NCI-H226 (cell line): ENCODE measurements at places on chromosomes 7 and 10.

- no peak for DNase-seq
Observed at GRCh38 chr7:114722562-114722961, 199.3 kb upstream of the MDFIC start.

DNA sequence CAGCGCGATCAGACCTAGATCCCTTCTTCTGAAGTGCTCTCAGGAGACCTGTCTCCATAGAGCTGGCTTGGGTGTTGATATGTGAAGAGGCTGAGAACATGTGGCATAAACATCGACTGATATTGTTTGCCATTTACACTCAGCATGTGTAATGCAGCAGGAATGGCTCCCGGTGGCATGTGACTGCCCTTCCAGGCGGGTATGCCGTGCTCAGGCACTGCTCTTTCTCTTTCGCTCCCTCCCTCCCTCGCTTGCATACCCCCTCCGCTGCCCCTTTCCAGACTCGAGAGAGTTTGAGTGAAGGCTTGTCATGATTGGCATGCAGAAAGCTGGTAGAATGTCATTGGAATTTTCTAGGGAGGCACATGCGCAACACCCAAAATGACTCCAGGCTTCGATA lies 107.3 kb upstream of the PDCD4 start:
- DNase-seq, result no peak

DNA sequence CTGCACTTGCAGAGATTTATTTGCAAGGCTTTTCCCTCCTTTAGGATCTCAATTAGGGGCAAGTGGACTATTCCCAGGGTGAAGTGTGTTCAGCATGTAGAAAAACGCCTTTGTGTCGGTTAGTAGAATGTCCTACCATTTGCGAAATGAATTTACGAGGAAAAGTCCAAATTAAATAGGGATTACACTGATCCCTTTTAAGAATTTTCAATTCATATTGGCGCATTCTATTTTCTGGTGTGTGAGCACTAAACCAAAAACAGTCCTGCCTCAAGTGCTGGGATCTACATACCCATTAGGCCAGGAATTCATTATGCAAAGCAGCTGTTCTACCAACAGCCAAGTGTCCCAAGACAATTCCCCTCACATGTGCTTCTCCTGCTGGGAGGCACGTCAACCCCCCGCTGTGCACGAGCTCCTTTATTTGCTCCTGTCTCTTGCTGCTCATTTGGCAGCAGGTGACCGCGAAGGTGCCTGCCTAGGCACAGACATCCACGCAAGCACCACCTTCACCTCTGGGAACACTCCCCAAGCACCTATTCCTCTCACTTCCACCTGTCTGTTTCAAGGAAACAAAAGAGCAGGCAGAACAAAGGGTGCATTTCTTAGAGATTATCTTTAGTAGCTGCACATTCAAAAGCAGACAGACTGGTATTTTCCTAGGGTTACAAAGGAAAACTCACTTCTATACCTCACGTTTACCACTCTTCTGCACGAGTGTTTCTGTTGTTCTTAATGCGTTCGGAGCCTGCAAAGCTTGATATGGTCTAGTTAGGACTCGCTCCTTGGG lies 134.6 kb upstream of the FGFR2 start:
- DNase-seq, result no peak

DNA sequence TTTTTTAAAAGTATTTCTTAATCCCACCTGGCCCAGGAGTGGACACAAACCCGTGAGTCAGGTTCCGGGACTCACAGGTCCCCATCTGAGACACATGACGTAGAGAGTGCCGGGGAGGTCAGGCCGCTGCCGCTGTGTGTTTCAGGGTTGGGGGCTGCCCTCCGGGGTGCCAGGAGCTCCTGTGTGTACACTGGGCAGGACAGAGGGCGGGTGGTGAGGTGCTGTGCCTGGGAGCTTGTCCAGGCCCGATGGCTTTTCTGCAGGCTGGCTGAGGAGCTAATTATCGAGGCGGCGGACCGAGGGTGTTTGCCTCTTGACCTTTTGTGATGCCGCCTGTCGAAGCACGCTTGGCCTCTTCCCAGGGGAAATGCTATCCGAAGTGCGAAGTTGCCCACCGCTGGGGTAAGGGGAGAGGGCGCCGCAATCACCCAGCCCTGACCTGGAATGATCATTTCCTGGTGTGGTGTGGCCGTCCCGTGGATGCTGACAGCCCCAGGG lies 42.1 kb downstream of the FOXL3 start:
- DNase-seq, result no peak

GRCh38 chr7:16271990-16272665 lies 149.2 kb downstream of the CRPPA start:
- DNase-seq, result peak; percentile 84

GRCh38 chr10:92420546-92421275 lies 129.7 kb downstream of the MARCHF5 start:
- no peak for DNase-seq

DNA sequence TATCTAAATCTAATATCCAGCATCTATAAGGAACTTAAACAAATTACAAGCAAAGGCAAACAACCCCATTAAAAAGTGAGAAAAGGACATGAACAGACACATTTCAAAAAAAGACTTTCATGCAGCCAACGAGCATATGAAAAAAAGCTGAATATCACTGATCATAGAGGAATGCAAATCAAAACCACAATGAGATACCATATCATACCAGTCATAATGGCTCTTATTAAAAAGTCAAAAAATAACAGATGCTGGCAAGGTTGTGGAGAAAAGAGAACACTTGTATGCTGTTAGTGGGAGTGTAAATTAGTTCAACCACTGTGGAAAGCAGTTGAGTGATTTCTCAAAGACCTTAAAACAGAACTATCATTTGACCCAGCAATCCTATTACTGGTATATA lies 334.4 kb upstream of the CACNA2D1 start:
- peak; percentile 51 for DNase-seq

- no peak for DNase-seq
Observed at GRCh38 chr7:41999736-42000283, 237.2 kb downstream of the GLI3 start.

DNA sequence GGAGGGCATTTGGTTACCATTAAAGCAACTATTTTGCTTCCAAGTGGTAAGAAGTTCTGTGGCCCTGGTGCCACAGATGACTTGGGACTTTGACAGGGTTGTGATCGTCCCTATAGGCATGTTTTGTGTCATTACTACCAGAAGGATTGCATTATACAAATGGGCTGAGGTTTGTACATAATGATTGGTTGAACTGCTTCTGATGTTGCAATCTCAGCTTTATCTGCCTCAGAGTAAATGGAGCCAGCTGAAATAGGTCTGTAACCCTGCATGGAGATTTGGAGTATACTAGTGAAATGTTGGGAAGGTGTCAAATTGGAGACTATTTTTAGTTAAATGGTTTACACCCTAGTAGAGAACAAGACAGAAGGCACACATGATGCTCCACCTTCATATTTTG lies 46.1 kb upstream of the SEPTIN7 start:
- DNase-seq, result peak; percentile 49

GRCh38 chr10:27804136-27804535 lies 58.5 kb upstream of the MKX start:
- DNase-seq, result no peak

- peak; percentile 57 for DNase-seq
Observed at GRCh38 chr7:39609113-39609934, 14.0 kb upstream of the RALA start.

- DNase-seq, result peak; percentile 53
Observed at GRCh38 chr7:4123823-4124222, 558.3 kb upstream of the FOXK1 start.

DNA sequence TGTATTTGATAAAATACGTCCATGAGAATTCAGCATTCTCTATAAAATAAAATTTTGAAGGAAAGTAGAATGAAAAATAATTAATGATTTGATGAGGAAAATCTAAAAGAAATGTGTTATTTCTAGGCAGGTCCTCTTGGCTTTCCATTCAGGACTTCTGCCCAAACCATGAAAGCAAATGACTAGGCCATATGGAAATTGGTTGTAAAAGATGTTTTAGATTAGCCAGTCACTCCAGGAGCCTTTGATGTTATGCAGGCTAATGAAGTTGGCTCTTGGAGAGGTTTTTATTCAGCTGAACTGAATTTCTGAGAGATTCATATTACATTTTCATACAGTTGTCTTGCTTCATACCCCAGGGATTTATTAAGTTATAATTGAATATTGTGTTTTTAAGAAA lies 452.8 kb downstream of the SDK1 start:
- DNase-seq, result no peak
